A549 treated with DMSO at 1 μM for 4 hours (cell line): ENCODE measurements at places on chromosomes 13 and 19. TPM values are rescaled to one million over a fixed set of nuclear protein-coding genes. Genes with fewer than 3 reads are reported as not detected.

Gene CEACAM1
- 1.2 to 2.3 TPM (median 1.7 TPM) in 5 replicates for total RNA-seq

Gene KLK2
- total RNA-seq, result 0.09 to 0.17 TPM in 2 of 5 replicates, not detected in the others

Gene DDX49
- total RNA-seq, result 34.8 to 48.5 TPM (median 42.8 TPM) in 5 replicates

Gene TMEM143
- 2.2 to 5.8 TPM (median 3.8 TPM) in 5 replicates for total RNA-seq

Gene TEX29
- 0.16 to 0.32 TPM (median 0.17 TPM) in 3 of 5 replicates, not detected in the others for total RNA-seq

Gene CABP5
- total RNA-seq, result not detected in 5 replicates

Gene C1QTNF9
- total RNA-seq, result not detected in 5 replicates

Gene CLIP3
- 0.49 to 1.2 TPM (median 0.69 TPM) in 5 replicates for total RNA-seq

Gene CD79A
- 1.1 to 1.2 TPM (median 1.1 TPM) in 5 replicates for total RNA-seq

Gene MBD3L2
- total RNA-seq, result not detected in 5 replicates

Gene SNAPC2
- total RNA-seq, result 19.9 to 29.9 TPM (median 28.1 TPM) in 5 replicates

Gene SAE1
- total RNA-seq, result 206 to 234 TPM (median 212 TPM) in 5 replicates

Gene ZNF681
- 0.02 to 0.13 TPM in 2 of 5 replicates, not detected in the others for total RNA-seq

Gene GPR12
- total RNA-seq, result not detected in 5 replicates

Gene NXNL1
- total RNA-seq, result not detected in 5 replicates

Gene SIGLEC9
- total RNA-seq, result 0.07 to 0.18 TPM in 2 of 5 replicates, not detected in the others

Gene CYP4F2
- 0.07 to 0.20 TPM (median 0.11 TPM) in 4 of 5 replicates, not detected in the other for total RNA-seq

Gene ZNF723
- total RNA-seq, result not detected in 5 replicates

Gene TEX26
- total RNA-seq, result not detected in 5 replicates

Gene DACT3
- 0.27 to 0.49 TPM (median 0.32 TPM) in 5 replicates for total RNA-seq
